ENCODE measurements at places on chromosomes 7 and 10.

- no peak for DNase-seq
These were observed 48.1 kb downstream of the ITPRID1 start for GRCh38 chr7:31562002-31562401.

DNA sequence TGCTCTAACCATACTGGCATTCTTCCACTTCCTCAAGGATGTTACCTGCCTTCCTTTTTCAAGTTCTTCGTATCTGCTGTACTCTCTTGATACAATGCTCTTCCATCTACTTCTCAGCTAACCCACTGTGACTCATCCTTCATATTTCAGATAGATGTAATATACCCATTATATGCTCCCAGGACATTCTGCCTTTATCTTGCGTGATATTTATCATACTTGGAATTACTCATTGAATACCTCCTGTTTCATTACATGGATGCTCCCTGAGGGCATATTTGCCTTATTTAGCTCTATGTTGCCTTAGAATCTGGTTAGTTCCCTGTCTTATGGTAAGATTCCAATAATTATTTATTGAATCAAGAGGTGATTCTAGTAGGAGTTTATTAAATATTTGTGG, 706.4 kb downstream of the SORCS3 start:
- no peak for DNase-seq

DNA sequence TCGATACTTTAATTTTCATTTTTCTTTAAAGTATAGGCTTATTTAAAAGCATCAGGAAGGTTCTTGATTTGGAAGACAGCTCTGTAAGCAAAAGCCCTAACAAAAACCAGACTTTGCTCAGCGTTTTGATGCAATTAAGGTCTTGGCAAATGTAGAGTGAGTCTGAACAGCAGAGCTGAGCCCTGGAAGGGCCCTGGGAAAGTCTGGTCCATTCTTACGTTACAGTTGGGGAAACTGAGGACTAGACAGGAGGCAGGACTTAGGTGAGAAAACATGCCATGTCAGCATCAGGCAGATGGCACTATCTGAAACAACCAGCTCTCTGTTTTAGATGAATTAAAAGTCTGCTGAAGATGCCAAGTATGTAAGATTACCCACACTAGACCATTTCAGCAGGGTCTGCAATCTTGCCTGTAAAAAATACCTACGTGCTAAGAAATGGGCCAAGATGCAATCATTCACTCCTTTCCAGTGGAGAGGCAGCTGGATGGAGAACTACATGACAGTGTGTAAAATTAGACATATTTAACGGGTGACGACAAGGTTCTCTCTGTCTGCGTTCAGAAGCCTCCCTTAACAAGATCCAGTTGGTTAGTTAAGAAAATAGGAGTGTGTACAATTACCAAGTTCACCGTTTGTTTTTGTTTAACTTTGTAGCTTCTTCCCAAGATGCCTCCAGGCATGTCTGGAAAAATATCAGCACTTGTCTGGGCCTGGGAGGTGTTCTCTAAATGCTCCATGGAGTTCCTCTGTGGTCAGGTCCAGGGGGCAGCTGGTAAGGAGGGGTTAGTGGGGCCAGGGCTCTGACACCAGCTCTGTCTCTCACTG, 502.3 kb upstream of the ZMIZ1 start:
- DNase-seq = no peak

DNA sequence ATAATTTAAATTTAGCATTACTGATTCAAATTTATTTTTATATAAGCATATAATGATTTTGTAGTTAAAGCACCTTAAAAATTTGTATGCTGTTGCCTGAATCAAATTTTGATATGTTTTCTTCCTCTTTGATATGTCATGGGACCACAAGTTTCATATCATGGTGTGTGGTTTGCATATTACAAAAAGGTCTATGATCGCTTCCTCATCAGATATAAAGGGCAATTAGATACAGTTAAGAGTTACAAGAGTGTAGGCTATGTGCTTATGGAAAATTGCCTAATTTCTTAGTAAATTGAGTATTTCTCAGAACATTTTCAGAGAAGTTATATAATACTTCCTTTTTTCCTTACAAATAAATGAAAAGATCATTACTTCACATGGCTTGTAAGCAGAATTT, 22.2 kb downstream of the MRC1 start:
- DNase-seq = no peak

- DNase-seq = no peak
These were observed 29.8 kb downstream of the PRR15 start for GRCh38 chr7:29593459-29593858.

Data from hypothalamus (tissue), 51 donors.